ENCODE measurements at places on chromosomes 1 and 21. TPM values are rescaled to one million over a fixed set of nuclear protein-coding genes. Genes with fewer than 3 reads are reported as not detected.

The AKR7A3 gene
- 6.2 TPM for total RNA-seq

The GRIK1 gene
- total RNA-seq: not detected

The CHD5 gene
- total RNA-seq: 0.85 TPM

The PTGER3 gene
- 9.0 TPM for total RNA-seq

The S100A16 gene
- 119 TPM for total RNA-seq

The AGBL4 gene
- 2.7 TPM for total RNA-seq

The RASSF5 gene
- total RNA-seq: 18.8 TPM

- DNase-seq: peak; percentile 88
These were observed 749 bp upstream of the GLUL start for GRCh38 chr1:182392050-182393028.

DNA sequence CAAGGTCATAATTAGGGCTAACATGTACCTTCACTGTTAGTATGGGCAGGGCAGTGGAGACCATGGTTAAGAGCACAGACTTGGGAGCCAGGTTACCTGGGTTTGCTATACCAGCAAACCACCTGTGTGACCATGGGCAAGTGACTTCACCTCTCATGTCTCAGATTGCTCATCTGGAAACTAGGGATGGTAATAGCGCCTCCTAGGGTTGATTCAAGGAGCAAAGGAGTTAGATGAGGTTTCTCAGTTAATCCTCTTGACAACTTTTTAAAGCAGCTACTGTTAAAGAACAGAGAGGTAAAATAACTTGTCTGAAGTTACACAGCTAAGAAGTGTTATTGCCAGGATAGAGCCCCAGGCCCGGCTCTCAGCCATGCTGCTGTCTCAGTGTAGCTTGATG lies 790 bp upstream of the MATN1 start:
- DNase-seq: no peak

- no peak for DNase-seq
These were observed 136.9 kb upstream of the ADAMTS5 start for GRCh38 chr21:27103768-27104167.

- DNase-seq: no peak
These were observed 84.1 kb upstream of the C21orf91 start for GRCh38 chr21:17903029-17903806.

GRCh38 chr1:56548571-56548970 lies 30.8 kb downstream of the PLPP3 start:
- no peak for DNase-seq

- DNase-seq: no peak
These were observed 24.9 kb upstream of the FMO2 start for GRCh38 chr1:171160211-171160610.

DNA sequence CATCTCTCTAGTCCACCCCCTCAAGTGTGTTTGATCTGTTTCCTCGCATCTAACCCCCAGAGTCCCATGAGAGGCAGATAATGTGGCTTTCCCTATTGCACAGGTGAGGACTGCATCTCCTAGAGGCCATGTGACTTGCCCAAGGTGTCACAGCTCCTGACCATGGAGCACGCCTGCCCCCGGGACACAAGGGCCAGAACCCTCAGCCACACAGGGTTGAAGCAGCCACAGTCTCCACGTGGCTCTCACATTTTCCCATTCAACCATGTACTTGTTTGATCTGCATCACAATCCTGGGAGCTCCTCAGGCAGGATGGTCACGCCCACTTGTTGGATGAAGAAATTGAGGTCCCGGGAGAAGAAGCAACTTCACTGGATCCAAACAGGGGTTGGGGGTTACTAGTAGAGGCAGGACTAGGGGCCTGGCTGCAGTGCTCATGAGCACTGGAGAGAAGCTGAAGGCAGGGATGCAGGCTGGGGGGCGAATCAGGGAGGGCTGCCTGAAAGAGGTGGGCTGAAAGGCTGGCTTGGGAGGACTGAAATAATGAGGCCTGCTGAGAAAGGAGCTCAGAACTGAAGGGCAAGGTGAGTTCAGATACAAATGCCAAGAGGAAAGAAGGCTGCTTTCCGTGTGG lies 207.9 kb downstream of the PTPRU start:
- DNase-seq: no peak

DNA sequence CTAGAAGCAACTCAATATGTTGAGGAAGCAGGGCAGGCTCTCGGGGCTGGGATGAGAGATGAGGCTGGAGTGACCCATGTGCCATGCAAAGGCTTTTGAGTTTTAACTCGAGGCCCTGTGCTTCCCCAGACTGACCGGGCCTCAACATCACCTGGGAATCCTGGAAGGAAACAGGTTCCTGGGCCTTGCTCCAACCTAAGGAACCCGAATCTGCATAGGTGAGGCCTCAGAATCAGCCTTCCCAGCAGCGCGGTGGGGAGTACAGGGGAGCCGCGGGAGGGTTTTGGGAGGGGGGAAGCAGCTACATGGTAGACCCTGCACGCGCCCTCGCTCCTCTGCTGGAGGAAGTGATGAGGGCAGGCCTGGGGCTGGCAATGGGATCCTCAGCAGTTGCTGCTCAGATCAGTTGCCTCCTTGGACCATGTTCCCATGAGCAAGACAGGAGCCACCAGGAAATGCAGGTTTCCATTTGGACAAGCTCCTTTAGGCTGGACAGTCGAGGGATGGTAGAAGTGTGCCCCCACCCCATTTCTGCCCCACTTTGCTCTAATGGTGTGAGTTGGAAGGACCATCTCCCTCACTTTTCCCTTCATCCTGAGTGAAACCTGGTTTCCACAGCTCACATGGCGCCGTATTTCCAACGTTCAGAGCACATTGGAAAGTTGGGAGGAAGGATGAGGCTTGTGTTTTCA lies 4.5 kb upstream of the KIAA1614 start:
- DNase-seq: no peak

DNA sequence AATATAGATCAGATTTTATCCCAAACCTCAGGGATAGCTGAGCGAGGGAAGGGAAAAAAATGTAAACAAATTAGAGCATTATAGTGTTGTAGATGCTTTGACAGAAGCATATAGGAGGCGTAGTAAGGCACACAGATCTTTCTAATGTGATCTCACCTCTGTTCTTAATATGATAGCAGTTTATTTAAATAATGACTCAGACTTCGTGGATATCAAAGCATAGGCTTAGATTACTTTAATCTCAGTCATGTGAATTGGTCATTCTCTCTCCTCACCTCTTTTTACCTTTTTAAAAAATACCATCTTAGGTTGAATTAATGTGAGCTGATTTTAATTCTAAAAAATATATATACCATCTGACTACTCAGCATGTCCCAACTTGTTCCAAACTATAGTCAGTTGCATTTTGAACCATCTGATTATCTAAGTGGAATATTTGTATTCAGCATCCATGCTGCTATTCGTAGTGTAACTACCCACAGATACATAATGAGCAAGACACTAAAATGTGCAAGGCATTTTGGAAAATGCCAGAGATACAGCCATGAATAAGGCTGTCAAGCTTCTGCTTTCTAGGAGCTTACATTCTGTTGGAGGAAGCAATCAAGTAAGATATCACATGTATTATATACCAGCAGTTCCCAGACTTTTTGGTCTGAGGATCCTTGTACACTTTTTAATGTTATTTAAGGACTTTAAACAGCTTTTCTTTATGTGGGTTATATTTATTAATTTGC lies 76.7 kb downstream of the OSBPL9 start:
- DNase-seq: no peak
